EH (cell line): ENCODE measurements at places on chromosomes 2 and 18.

DNA sequence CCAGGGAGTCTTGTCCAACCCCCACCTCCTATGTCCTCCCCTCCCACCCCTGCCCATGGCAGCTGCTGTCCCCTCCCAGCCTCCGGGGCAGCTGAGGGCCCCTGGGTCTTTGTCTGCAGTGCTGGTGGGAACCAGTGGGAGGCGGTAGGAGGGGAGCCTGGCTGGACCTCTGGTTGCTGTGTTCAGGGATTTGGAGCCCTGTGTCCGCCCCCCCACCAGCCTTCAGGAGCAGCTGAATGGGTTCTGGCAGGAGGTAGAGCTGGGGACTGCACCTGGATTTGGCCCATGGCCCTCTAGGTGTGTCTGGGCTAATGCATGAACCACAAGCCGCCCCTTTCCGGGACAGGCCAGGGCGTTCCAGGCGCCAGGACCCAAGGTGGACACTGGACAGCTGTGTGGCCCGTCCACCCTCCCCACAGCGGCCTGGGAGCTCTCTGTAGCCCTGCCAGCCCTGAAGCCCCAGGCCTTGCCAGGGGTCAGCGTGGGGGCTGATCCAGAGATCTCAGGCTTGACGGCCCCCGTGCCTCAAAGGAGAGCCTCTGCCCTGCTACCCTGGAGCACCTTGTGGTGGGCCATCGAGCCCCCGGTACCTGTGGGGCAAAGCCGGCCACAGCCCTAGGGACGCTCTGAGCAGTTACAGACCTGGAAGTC lies 25.4 kb downstream of the GPC1 start:
- DNase-seq: no peak

DNA sequence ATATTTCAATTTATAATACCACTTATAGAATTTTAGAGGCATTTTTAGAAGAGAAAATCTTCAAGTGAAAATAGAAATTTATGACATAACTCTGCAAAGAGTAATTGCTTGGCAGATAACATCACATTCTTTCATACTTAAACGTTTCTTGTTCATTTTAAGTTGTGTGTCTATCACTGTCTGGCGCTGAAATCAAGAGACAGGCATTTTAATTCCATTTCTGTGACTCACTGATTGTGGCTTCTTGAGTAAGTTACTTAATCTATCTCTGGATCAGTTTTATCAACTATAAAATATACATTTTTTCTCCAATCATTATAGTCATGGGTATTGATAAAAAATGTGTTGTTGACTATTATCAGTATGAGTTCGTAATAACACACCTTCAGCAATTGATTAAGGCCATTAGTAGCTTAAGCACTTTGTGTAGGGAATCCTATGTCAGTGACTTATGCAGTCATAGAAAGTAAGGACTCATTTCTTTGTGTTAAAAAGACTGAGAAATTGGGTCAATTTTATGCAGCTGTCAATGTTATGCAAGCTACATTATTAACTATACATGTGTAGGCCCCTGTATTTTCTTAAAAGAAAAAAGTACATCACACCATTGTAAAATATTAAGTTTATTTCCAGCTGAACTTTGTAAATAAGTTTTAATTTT lies 497.3 kb downstream of the CCDC85A start:
- DNase-seq: peak; percentile 90

GRCh38 chr2:111100087-111100764 lies 20.5 kb upstream of the BCL2L11 start:
- DNase-seq: no peak

DNA sequence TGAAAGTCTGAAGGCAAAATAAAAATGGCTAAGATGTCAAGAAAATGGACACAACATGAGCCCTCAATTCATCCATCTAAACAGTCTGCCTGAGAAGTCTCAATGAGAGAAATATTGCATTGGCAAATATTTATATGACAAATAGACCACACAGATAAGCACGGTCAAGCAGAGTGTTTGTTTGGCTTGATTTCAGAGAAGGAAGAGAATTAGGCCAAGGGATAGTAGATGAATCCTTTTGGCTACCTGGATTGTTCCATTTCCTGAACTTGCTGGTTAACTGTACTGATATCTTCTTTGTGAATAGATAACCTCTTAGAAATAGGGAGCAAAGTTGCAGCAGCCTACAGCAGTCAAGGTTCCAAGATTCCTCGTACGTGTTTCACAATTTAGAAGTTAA lies 129.6 kb downstream of the RBMS1 start:
- no peak for DNase-seq

DNA sequence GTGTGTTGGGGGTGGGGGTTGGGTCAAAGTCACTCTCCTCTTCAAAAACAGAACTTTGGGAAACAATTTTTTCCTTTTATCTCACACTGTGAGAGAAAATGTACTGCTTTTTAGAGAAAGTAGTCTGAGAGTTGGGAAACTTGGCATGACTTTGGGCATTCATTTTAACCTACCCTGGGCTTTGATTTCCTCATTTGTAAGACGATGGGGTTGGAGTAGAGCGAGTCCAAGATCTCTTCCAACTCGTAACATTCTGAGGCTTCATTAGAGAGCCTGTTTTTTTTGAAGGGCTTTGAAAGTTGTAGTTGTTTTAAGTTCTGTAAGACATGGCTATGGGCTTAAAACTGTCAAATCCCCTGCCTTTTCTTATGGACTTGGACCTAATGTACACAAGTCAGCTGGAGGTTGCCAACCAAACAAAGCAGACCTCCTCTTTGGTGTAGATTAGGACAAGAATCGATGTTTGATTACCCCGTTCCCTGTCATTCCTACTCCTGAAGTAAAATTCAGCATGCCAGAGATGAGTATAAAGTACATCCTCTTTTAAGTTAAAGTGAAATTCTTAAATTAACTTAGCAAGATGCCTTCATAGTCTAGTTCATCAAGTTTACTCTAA lies 8.4 kb downstream of the PHLPP1 start:
- no peak for DNase-seq

GRCh38 chr2:206004004-206004693 lies 81.8 kb downstream of the INO80D start:
- DNase-seq: peak; percentile 37

GRCh38 chr2:149058936-149059335 lies 20.4 kb downstream of the LYPD6B start:
- no peak for DNase-seq

DNA sequence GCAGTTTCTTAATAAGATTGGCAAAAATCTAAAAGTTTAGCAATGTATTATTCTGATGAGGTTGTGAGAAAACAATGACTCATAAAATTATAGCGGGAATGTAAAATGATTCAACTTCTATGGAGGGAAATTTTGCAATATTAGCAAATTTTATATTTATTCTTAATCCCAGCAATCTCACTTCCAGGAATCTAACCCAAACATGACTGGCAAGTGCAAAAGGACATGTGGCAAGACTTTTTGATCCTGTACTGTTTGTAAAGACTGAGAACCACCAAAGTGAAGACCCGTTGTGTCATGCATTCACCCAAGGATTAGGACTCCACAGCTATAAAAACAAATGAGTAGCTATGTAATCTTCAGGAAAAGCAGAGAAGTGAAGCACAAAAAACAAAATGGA lies 234.8 kb upstream of the KYNU start:
- no peak for DNase-seq

DNA sequence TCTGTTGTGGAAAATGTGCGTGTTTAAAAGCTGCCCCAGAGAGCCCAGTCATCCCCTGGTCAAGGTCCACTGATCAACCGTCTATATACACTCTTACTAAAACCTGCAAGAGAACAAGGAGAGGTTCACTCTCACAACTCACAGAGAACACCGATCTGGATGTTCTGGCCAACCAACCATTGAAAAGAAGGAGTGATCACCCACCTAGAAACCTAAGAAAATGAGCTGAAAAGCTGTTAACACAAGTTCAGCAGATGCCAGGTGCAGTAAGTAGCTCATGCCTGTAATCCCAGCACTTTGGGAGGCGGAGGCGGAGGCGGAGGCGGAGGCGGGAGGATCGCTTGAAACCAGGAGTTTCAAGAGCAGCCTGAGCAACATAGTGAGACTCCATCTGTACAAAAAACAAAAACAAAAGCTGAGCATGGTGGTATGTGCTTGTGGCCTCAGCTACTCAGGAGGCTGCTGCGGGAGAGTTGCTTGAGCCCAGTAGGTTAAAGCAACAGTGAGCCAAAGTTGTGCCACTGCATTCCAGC lies 14.5 kb downstream of the ATG16L1 start:
- no peak for DNase-seq

DNA sequence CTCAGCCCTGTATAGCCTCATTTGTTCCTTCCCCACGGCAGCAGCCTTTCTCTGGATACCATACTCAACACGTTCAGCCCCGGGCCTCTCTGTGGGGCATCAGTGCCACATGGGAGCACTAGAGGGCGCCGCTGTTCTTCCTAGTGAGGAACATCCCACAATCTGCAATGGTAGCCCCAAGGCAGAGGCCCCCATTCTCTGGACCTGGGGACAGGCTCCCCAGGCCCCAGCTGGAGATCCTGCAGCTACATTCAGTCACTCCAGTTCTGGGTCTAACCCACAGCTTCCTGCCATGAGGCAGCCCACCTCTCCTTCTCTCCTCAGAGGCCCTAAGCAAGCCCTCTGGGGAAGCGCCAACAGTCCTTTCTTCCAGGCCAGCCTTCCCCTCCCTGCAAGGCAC lies 14.2 kb upstream of the SFXN5 start:
- peak; percentile 75 for DNase-seq

GRCh38 chr2:218180467-218181114 lies 13.8 kb upstream of the CXCR1 start:
- DNase-seq: peak; percentile 12
